ENCODE measurements at places on chromosomes 13 and 19.

- DNase-seq, result no peak
These were observed 12.2 kb upstream of the BCAM start for GRCh38 chr19:44796701-44797115.

DNA sequence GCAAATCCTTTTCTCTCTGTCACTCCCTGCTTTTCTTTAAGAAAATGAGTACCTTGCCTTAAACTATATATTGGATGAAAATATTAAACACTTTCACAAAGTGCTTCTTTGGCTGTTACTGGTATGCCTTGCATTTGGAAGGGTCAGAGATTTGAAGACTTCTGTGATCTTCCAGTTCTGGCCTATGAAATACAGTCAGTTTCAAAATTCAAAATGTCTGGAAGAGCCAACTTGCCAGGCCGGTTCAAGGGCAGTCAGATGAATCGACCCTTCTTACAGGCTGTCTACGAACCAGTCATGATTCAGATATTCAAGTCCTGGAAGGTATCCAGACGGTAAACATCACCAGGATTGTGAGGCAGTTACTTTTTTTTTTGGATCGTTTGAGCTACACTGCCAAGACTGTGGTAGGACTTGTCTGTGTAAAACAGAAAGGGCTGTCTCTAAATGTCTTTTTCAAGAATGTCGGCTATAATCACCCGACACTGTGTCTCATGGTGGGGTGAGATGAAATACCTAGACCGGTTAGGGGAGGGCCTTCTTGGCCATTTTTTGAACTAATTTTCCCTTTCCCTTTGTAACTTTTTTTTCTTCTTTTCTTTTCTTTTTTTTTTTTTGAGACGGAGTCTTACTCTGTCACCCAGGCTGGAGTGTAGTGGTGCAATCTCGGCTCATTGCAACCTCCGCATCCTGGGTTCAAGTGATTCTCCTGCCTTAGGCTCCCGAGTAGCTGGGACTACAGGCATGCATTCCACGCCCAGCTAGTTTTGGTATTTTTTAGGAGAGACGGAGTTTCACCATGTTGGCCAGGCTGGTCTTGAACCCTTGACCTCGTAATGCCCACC is 11.2 kb downstream of the ACTN4 start:
- peak; percentile 91 for DNase-seq

DNA sequence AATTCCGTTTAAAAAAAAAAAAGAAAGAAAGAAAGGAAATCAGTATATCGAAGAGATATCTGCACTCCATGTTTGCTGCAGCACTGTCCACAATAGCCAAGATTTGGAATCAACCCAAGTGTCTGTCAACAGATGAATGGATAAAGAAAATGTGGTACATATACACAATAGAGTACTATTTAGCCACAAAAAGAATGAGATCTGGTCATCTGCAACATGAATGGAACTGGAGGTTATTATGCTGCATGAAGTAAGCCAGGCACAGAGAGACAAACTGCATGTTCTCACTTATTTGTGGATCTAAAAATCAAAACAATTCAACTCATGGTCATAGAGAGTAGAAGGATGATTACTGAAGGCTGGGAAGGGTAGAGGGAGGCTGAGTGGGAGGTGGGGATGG is 16.3 kb downstream of the ZNF565 start:
- DNase-seq, result no peak

GRCh38 chr13:113654591-113655345 is 3.2 kb downstream of the ATP4B start:
- no peak for DNase-seq

DNA sequence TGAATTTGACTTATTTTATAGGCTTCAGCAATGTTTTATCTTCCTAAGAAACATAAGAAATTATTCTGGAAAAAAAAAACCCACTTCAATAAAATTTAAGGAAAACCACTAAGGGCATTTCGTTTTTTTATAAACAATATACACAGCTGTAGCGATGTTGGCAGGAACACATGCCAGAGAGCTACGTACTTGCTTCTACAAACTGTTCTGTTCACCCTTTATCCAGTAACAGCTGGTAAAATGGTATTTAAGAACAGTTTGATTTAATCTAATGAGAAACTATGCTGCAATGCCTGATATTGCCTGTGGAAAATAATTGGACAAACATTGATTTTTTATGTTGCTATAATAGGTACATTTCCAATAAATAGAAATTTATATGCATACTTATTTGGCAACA is 137.2 kb upstream of the DACH1 start:
- DNase-seq, result no peak

GRCh38 chr13:112521073-112521685 is 66.8 kb downstream of the TUBGCP3 start:
- DNase-seq, result no peak

DNA sequence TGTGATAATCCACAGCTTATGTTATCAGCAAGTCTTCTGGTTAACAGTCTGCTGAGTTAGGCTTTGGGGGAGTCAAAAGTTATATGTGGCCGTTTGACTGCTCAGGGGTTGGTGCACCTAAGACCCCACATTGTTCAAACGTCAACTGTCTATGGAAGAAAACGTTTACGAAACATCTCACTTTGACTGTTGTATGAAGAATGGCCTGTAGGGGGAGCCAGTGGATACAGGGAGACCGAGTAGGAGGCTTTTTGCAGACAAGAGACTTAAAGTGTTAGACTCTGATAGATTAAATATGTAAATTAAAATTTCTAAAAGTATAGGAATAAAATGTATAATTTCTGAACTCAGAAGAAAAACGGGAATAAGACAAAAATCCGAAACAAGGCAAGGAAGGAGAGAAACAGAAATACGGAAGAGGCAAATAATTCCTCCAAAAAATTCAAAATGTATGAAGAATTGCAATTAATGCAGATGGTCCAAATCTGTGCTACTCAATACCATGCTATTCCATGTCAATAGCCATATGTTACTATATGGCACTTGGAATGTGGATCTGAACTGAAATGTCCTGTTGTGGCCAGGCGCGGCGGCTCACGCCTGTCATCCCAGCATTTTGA is 37.8 kb downstream of the TNFSF14 start:
- peak; percentile 46 for DNase-seq

Measured in RWPE1 (cell line).